Esophagus squamous epithelium (tissue), 5 donors: ENCODE measurements at places on chromosomes 4 and X. TPM values are rescaled to one million over a fixed set of nuclear protein-coding genes. Genes with fewer than 3 reads are reported as not detected.

- no peak for DNase-seq
Measured at GRCh38 chr4:96146686-96147085, 306.8 kb downstream of the PDHA2 start.

- DNase-seq = no peak
Measured at GRCh38 chrX:22357621-22358020, 84.9 kb downstream of the CBLL2 start.

Gene SYP
- 0.35 TPM for total RNA-seq

DNA sequence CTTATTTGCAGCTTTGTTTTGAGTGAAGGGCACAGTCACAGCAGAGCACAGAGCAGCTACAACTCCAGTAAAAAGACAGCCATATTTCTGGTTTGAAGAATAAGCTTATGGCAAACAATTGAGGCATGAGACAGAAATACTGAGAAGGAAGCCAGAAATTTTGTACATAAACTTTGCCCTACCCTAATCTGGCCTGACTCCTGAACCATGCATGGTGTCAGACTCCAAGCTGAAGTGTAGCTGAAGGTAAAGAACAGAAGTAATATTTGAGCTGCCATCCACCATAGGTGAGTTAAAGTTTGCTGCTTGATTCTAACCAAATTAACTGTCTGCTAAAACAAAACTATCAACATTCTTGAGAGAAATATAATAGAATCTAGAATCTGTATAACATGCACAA lies 24.5 kb upstream of the TMEM192 start:
- no peak for DNase-seq

GRCh38 chr4:73021634-73022033 lies 47.9 kb downstream of the COX18 start:
- DNase-seq = no peak

- no peak for DNase-seq
Measured at GRCh38 chrX:73963682-73964081, 340.3 kb upstream of the ZCCHC13 start.

- no peak for DNase-seq
Measured at GRCh38 chr4:173124209-173124865, 44.3 kb upstream of the GALNT7 start.

Gene RASL11B
- total RNA-seq = 0.15 TPM

Gene ADGRA3
- 15.9 TPM for total RNA-seq

Gene FAM13A
- total RNA-seq = 5.2 TPM

Gene GRPR
- total RNA-seq = not detected

DNA sequence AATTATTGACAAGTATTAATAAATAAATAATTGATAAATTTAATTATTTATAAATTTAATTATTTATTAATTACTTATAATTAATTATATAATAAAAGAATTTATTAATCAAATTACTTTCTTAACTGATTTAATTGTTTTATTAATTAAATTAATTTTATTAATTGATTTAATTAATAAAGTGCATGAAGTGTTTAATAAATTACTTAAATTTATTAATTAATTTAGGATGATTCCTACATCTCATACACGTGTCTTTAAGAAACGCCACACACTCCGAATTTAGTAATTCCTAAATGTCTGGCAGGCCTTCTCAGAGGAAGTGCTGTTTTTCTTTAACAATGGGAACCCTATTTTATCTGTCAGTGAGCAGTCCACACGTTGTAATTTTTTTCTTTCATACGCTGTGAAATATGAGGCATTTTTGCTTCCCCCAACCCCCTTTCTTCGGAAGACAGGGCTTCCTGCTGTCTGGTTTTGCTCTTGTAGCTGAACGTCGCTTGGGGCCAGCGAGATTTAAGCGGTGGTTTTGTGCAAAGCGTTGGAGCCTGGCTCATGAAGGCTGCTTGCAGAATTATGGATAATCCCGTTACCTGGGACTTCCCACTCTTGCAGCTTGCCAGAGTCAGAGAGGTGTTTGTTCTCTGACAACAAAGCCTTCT lies 46.8 kb downstream of the CRLF2 start:
- DNase-seq = no peak

DNA sequence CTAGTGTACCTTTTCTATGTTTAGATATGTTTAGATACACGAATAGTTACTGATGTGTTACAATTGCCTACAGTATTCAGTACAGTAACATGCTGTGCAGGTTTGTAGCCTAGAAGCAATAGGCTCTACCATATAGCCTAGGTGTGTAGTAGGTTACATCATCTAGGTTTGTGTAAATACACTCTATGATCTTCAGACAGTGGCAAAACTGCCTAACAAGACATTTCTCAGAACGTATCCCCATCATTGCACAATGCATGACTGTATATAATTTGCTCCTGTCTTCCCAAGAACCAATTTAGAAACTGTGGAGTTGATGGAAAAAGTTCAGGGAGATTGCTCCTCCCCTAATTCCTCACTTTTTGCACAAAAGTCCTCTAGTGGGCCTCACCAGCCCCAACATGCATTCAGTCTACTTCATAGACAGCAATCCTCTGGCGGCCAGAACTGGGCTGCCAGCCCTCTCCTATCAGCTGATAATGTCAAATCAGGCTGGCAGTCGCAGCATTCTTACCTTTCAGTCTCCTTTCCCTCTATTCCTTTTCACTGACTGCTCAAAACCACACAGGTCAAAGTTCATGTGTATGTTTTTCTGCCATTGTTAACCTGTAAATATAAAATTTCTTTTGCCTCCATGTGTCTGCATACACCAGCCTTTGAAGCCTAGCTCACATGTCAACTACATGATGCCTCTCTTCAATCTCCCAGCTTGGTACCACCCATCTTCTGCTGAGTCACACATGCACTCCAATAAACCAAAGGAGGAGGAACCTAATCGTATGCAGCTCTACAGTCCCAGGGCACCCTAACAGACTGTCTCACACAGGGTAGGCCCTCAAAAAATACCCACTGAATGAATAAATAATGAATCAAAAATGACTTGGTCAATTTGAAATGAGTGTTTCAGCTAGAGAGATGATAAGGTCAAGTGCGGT lies 32.0 kb downstream of the BCLAF3 start:
- DNase-seq = no peak

Gene HS3ST1
- total RNA-seq = 13.0 TPM

Gene FAM236A
- total RNA-seq = not detected

Gene ATOH1
- total RNA-seq = not detected

Gene DDIT4L
- 0.38 TPM for total RNA-seq

Gene H2BW2
- not detected for total RNA-seq

- DNase-seq = no peak
Measured at GRCh38 chr4:75786526-75786925, 62.1 kb downstream of the USO1 start.

Gene PAGE2B
- not detected for total RNA-seq

DNA sequence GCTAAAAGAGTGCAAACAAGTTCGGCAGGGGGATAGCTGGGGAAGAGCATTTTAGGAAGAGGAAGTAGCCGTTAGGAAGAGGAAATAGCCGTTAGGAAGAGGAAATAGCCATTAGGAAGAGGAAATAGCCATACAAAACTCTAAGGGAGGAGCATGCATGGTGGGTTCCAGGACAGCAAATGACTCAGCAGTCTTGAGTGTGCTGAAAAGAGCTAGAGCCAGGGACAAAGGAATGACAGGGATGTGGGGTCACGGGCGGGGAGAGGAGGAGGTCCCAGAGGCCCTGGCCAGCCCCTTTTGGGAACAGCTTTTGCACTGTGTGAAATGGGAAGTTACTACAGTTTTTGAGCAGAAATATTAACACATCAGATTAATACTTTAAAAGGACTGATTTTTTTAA lies 882.6 kb downstream of the TRIML1 start:
- no peak for DNase-seq

DNA sequence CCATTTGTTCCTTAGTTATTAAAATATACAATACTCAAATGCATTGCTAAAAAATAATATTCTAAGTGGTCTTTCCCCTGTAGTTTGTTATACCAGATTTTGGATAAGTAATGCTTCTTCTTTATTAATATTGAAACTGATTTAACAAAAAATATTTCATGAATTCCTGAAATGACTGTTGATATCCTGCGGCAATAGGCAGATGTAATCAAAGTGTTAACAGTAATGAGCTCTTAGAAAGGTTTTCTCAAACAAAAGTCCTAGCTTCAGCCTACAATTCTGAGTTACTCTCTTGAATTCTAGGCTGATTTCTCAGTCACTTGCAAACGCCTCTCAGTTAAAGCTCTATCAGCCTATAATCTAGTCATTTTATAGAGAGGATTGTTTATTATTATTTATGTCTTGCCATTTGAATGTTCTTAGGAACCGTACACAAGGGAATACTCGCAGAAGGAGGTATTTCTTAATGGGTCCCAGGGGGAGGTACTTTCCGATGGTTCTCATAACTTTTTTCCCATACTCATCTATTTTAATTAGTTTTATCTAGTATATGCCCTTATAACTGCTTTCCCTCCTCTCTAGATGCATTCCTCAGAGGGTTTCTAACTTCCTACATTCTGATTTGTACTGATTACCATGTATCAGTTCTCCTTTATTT lies 96.8 kb downstream of the FNIP2 start:
- no peak for DNase-seq

Gene MAGEE2
- not detected for total RNA-seq

- no peak for DNase-seq
Measured at GRCh38 chr4:24810871-24811631, 15.7 kb downstream of the SOD3 start.

DNA sequence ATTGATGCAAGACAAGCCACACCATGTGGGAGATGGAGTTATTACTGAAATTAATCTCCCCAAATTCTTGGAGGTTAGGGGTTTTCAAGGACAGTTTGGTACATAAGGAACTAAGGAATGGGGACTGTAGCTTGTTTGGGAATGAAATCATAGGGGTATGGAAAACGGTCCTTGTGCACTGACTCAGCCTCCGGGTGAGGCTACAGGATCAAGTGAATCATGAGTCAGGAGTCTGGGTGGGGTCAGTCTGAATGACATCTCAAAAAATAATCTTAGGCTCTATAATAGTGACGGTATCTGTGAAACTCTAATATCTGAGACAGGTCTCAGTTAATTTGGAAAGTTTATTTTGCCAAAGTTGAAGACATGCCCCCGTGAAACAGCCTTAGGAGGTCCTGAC lies 128.5 kb upstream of the CYSLTR1 start:
- no peak for DNase-seq

Gene SSX3
- not detected for total RNA-seq

DNA sequence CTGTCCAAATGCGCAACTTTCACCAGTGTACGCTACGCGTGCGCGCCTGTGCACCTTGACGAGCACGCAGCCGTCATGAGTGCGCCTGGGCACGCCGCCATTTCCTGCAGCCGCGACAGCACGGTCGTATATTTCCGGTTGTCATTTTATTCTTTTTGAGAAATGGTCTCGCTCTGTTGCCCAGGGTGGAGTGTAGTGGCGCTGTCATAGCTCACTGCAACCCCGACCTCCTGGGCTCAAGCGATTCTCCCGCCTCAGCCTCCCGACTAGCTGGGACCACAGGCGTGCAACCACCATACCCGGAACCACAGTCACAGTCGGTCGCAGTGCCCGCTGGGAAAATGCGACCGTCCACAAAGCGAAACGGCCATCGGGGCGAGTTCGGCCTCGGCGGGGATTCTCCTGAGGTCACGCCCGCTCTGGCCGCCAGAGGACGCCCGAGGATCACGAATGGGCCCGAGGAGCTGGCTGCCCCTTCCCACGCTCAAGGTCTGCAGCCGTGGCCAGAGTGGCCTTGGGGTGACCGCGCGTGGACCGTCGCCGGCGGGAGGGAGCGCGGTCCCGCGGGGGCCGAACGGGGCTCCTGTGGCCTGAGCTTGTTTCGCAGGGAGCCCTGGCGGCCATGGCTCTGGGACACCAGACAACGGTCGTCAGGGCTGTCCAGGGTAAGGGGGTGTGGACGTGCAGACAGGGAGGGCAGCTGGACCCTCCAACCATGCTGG lies 23.7 kb upstream of the PNMA3 start:
- no peak for DNase-seq

DNA sequence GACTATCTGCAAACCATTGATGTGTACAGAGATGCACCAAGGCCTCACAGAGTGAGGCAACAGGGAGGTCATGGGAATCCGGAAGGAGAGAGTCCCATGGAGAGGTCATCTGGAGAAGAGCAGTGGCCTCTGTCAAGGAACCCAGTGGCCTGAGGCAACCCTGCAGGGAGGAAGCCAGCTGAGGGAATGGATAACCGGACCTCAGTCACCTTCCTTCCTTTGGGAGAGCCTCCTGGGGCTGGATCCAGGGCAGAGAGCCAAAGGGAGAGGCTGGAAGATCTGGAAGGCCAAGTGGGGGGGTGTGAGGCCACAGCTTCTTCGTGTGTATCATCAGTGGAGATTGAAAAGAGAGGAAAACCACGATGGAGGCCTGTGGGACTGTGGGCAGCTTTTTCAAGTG lies 24.3 kb upstream of the CD38 start:
- DNase-seq = no peak

- no peak for DNase-seq
Measured at GRCh38 chr4:75653845-75654503, 19.2 kb downstream of the G3BP2 start.

Gene GPRIN3
- total RNA-seq = 4.2 TPM

DNA sequence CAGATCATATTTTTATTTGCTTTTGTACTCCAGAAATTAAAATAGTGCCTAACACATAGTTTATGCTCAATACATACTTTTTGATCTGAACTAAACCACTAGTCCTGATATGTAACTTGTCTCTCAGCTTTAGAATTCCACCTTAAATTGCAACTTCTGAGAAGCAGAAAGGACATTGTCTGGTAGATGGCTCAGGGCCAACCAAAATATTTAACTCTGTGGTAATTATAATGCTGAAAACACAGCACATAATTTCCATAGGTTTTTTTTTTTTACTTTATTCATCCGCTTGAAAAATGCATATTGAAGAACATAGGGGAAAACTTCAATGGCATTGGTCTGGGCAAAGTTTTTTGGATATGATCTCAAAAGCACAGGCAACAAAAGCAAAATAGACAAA lies 59.3 kb downstream of the AREG start:
- no peak for DNase-seq

Gene COL4A5
- total RNA-seq = 17.2 TPM
